Activated CD8-positive, alpha-beta memory T cell treated with anti-CD3 and anti-CD28 coated beads, Interleukin-2, amount 10 ng/mL, durations not matched to agents 7 days and 5 days (primary cell): ENCODE measurements at places on chromosomes 3 and 15. TPM values are rescaled to one million over a fixed set of nuclear protein-coding genes. Genes with fewer than 3 reads are reported as not detected.

ERC2 gene
- not detected for total RNA-seq

DNA sequence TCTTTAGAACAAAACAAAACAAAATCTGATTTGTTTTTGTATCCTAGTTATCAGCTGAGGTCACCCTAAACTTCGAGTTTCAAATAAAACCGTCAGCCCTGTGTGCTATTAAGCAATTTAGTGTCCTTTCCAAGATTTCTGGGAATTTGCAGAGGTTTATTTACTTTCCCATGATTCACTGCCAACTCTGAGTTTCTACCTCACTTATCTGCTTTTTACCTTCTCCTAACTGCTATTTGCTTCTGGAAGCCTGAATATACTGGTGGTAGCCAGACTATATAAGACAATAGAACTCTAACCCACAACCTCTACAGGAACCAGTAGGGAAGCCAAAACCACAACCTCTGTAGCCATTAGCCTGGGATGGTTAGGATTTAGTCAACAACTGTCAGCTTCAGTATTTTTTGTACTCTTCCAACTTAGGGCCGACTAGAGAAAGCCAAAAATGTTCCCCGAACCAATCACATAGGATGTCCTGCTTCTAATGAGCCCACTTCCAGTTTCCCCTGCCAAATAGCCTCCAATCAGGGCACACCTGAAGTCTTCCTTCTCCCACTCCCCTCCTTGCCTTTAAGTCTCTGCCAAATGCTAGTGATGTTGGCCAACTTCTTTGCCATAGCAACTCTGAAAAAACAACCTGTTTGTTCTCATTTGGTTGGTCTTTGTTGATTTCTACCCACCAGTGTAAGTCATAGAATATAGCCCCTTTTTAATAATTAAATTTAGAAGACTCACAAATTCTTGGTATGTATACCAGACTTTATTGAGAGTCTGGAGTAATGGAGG lies 273.1 kb downstream of the ULK4 start:
- no peak for DNase-seq

DNA sequence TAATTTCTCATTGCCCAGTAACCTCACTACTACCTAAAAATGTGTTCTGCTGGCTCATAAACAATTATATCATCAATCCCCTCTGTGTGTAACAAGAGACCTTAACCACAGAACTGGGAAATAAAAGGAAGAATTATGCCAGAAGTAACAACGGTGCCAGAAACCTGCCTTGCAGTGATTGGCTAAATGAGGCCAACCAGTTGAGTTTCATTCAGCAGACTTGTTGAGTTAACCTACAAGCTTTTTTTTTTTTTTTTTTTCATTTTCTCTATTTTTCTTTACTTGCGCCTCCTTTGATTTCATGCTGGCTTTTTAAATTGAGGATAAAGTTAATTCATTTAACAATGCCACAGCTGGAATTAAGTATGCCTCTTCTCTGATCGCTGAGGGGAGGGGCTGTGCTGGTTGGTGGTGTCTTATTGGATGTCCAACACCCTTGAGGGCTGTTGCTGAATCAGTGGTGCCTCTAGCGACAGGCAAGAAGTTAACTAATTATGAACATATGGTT lies 30.0 kb upstream of the GMNC start:
- DNase-seq: no peak

DNA sequence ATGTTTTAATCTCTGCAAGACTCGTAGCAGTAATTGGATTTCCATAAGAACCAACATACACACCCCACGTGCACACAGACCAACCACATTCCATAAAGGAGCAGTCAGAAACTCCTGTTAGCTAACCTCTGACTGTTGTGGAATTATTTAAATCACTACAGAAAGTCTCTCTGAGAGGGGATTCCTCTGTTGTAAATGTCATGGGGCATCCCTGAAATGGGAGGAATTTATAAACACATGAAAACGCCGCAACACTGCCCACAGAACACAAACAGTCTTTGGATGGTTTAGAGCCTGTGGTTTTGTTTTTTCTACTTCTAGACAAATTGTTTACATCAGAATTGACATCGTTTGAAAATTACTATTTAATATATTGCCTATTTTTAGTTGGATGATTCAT lies 740.1 kb upstream of the GRM7 start:
- DNase-seq: no peak

- no peak for DNase-seq
Observed at GRCh38 chr3:129985113-129985512, 10.6 kb downstream of the TRH start.

- DNase-seq: no peak
Observed at GRCh38 chr3:53269888-53270880, 14.4 kb upstream of the TKT start.
